ENCODE measurements at places on chromosomes 11 and 22.

- DNase-seq: no peak
These were observed 30.6 kb upstream of the TMPRSS4 start for GRCh38 chr11:118046051-118046963.

DNA sequence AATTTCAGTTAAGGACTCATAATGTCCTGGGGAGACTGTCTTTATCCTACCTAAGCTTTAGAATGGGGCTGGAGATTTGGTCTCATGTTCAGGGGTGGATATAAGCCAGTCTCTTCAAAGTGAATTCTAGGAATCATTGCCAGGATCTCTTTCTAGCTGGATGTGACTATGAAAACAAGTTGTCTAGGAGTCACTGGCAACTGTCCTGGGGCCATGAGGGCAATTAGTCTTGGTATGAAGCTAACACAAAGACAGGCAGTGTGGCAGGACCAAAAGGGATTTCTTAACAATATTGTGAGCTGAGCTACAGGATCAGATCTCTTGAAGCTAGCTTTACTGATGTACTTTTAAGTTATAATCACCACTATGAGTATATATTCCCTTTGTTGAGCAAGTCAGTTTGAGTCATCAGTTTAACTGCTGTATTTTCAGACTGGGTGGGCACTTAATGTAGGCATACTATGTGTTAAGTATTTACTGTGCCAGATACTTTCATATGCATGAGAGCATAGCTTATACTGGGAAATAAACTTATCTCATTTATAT is 390.0 kb upstream of the CCDC90B start:
- DNase-seq: no peak

DNA sequence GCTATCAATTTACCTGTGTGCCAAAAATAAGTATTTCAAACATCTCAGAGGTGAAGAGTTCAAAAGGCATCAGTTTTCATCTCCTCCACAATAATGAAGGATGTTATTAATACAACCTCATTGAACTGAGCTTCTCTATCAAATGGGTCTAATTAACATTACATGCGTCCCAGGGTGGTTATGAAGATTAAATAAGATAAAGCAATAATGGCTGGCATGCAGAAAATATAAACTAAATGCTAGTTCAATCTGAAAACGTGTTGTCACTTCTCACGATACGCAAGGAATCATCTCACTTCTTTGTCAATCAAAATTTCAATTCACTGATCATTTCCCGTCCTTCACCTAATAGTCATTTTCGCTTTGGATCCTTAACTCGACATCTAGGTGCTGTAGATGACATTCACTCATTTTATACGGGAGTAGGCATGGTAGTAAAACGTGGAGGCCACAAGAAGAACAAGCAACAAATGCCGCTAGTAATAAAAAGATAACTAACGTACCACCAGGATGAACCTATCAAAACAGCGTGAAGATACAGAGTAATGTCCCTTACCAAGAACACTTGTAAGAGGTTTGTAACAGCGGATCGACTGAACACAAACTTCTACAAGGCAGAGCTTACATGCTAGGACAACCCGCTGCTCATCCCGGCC is 918 bp downstream of the CHORDC1 start:
- peak; percentile 5 for DNase-seq

DNA sequence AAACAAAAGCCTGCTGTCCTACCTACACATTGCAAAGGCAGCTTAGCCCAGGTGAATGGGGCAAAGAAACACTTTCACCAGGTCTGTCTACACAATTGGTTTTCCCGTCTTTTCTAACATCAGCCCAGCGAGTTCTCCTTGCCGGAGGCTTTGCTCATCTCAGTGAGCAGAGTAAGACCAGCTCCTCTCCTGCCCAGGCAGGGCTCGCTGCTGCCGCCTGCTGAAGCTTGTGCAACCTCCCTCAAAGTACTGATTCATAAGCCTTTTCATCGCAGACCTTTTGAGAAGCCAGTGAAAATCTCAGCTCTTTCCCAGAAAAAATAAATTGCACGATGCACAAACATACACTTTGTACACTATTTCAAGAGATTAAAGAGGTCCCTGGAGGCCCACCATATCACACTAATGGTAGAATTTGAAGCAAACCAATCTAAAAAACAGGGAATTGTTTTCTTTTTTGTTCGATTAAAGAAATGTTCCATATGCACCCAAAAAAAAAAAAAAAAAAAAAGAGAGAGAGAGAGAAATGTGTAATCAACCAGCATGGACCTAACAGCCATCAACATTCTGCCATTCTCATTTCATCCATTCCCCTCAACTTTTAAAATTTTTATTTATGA is 328.1 kb upstream of the MPPED2 start:
- peak; percentile 25 for DNase-seq

GRCh38 chr11:77568306-77568705 is 21.4 kb upstream of the AQP11 start:
- DNase-seq: no peak

DNA sequence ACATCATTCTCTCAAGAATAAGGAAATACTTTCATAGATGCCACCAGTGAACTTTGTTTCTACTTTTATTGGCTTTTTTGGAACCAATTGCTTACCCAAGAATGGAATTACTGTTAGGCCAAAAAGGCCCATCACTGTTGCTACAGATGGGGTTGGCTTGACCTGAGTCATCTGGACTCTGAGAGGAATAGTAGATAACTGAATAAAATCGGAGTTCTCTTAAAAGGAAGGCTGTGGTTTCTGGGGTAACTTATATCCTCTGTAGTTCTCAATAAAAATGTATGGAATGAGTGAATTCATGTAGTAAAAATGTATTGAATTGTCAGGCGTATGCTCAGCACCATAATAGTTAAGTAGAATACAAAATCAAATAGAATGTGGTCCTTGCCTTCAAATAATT is 56.6 kb downstream of the ARHGEF12 start:
- no peak for DNase-seq

DNA sequence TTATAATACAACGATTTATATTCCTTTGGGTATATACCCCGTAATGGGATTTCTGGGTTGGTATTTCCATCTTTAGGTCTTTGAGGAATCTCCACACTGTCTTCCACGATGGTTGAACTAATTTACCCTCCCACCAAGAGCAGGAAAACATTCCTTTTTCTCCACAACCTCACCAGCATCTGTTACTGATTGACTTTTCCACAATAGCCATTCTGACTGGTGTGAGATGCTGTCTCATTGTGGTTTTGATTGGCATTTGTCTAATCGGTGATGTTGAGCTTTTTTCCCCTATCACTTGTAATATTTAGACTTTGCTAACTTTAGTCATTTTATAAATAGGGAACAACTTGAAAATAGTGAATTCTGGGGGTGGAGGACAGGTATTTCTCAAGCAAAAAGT is 58.1 kb downstream of the PPFIA1 start:
- DNase-seq: no peak

DNA sequence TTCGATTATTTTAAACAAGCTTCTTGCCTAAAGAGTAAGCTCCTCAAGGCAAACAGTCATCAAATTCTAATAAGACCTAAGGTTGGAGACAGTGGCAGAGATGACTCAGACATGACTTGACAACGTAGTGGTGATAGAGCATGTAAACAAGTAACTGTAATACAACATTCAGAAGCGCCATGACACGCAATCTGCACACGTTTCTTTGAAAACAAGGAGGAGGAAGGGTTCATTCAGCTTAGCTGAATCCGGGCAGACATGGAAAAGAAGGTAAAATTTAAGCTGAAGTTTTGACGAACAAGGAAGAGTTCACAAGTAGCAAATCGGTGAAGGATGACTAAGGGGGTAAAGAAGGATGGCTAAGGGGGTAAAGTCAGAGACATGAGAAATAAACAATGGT is 152.4 kb upstream of the ZC3H12C start:
- DNase-seq: peak; percentile 68

GRCh38 chr22:49207008-49208003 is 620.4 kb downstream of the BRD1 start:
- DNase-seq: no peak

GRCh38 chr11:43282607-43283440 is 29.0 kb upstream of the API5 start:
- DNase-seq: peak; percentile 23

GRCh38 chr11:117188620-117189081 is 10.1 kb downstream of the SIDT2 start:
- DNase-seq: no peak

All from RWPE1 (cell line).